Activated T-cell treated with anti-CD3 and anti-CD28 coated beads for 4 hours (primary cell): ENCODE measurements at places on chromosomes 12 and 14.

DNA sequence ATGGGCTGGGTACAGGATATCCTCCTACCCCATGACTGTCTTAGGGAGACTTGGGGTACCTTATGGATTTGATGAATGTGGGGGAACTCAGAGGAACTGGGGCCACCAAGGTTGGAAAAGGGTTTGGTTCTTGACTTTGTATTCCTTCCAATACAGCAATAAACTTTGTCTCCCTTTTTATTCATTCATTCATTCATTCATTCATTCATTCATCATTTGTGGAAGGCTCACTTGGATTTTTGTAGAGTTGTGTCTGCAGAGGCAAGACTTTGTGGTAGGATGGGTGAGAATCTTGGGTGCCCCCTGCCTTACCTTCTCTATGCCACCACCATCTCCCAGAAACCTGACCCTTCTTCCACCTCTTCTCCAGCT lies 21.1 kb downstream of the SOAT2 start:
- DNase-seq: no peak

DNA sequence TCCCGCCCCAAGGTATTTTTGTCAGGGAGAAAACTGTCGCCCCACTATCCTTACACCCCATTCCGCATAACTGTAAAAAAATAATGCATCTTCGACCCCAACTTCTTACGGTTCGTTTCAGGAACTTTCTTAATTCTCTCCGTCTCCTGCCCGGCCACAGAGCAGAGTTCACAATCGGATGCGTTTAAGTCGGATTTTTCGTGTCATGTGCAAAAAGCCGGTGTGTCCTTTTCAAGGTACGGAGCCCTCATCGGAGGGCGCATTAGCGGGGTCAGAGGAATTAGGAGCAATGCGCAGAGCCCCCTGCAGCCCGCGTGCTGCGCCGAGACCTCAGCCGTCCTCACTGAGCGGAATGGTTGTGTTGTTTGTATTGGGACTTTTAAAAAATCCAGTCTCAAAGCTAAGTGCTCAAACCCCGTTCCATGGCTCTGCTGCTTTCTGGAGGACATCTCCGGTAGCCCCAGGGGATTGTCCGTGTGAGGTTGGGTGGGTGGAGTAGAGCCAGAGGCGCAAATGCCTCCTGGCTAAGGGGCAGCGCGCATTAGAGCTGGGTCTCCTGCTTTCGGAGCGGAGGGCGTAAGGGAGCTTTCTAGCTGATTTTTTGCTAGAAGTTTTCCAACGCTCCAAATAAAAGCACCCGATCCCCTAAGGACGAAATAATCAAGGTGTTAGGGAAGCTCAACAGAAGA lies 3.9 kb upstream of the GSC start:
- DNase-seq: no peak

DNA sequence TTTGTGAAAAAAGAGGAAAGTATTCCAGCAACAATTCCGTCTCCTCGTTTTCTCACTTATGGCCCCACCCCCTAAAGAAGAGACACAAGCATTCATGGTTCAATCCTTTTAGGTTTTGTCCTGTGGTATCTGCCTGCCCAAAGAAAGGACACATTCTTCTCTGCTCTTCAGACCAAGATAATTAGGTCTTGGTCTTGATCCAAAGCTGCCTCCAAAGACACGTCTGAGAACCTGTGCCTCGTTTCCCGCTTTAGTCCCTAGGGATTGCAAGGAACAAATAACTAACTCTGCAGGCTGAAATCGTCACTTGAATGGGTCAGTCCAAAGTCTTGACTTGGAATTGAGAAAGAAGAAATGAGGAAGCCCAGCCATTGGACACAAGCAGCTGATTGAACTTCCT lies 202.7 kb upstream of the FAR2 start:
- no peak for DNase-seq

GRCh38 chr12:12333407-12334366 lies 16.4 kb downstream of the MANSC1 start:
- DNase-seq: no peak

DNA sequence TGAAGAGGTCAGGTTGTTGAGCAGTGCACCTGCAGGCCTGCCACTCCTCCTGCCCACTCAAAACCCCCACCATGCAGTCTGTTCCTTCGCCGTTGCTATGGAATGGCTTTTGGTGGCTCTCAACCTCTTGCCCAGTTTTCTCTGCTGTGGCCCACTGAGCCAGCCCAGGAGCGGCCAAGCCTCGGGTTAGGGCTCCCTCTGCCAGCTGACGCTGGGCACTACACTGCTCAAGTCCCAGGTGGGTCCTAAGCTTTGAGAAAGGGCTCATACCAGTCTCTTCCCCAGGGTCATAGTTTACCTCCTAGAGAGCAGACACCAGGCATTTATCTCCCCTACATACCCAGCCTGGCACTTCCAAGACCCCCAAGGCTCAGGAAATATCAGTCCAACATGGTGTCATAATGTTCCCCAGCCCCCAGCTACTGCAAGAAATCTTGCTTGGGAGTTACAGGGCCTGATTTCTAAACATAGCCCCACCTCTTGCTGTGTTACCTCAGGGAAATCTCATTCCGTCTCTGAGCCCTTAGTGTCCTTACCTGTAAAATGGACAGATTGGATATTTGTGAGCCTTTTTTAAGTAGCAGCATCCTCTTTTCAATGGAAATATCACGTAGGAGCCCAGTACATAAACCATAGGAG lies 59.4 kb downstream of the TSPAN11 start:
- no peak for DNase-seq

- no peak for DNase-seq
Measured at GRCh38 chr12:88388566-88389540, 191.4 kb downstream of the KITLG start.

- DNase-seq: no peak
Measured at GRCh38 chr12:108115123-108116121, 13.7 kb upstream of the WSCD2 start.

GRCh38 chr14:53054457-53054856 lies 98.7 kb downstream of the DDHD1 start:
- DNase-seq: no peak

- no peak for DNase-seq
Measured at GRCh38 chr12:74980510-74980909, 229.1 kb downstream of the KCNC2 start.

DNA sequence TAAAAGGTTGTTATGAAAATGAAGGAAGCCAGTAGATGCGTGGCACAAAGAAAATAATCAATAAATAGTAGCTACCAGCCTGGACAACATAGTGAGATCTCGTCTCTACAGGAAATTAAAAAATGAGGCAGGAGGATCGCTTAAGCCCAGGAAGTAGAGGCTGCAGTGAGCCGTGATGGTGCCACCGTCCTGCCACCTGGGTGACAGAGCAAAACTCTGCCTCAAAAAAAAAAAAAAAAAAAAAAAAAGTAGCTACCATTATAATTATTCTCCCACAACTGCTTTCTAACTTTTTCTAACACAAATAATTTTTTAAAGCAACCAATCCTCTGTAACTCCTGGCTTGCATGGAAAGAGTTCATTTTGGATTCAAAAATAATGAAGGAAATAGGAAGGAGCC lies 133.0 kb downstream of the NDUFA12 start:
- no peak for DNase-seq

GRCh38 chr12:79983492-79983891 lies 48.6 kb upstream of the PPP1R12A start:
- DNase-seq: no peak

DNA sequence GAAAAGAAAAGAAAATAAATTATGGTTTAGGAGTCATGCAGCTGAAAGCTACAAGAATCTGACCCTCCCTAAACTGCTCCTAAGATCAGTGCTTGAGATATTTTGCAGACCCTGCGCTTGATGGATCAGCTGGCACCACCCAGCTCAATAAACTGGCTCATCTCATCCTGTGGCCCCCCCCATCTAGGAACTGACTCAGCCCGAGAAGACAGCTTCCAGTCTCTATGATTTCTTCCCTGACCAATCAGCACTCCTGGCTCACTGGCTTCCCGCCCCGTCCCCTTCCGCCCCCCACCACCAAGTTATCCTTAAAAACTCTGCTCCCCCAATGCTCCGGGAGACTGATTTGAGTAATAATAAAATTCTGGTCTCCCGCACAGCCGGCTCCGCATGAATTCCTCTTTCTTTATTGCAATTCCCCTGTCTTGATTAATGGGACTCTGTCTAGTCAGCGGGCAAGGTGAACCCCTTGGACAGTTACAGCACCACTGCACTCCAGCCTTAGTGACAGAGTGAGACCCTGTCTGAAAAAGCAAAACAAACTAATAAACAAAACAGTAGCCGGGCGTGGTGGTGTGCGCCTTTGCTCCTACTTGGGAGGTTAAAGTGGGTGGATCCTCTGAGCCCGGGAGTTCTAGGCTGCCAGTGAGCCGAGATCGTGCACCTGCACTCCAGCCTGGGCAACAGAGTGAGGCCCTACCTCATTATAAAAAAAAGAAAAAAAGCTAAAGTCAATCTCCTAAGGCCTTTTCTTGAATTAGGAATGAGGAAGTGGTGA lies 24.5 kb upstream of the SPTLC2 start:
- DNase-seq: no peak

- DNase-seq: peak; percentile 45
Measured at GRCh38 chr12:49537752-49538509, 899 bp upstream of the KCNH3 start.

DNA sequence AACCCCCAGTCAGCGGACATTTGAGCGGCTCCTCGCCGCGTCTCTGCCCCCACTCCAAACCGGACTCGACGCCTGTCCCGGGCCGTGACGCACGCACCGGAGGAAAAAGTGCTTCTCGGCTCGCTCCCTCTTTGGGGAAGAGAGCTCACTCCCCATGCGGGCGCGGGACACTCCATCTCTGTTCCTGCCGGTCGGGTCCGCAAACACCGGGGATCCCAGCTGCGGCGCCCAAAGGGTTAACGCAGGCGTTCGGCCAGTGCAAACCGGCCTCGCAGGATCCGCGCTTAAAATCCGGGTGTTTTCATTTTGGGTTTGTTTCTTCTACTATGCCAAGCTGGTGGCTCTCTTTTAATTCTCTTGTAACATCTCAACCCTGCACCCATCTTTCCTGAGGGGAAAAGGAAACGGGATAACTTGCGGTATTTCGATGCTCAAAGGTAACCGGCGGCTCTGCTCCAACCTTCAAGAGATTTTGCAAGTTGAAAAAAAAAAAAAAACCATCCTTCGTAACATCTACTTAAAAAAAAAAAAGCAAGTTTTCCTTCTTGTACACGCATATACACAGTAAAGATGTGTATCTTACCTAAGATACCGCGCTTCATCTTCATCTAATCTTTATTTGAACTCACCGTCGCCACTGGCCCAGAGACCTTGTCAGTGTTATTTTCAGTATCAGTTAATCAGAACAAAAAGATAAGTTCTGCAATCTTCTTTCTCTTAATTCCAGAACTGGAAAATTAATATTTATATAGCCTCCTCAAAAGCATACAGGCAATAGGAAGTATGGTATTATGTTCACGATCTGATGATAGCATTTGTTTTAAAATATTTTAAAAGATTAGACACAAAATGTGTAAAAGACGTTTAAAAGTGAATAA lies 1.6 kb upstream of the ATP2B1 start:
- DNase-seq: peak; percentile 25

DNA sequence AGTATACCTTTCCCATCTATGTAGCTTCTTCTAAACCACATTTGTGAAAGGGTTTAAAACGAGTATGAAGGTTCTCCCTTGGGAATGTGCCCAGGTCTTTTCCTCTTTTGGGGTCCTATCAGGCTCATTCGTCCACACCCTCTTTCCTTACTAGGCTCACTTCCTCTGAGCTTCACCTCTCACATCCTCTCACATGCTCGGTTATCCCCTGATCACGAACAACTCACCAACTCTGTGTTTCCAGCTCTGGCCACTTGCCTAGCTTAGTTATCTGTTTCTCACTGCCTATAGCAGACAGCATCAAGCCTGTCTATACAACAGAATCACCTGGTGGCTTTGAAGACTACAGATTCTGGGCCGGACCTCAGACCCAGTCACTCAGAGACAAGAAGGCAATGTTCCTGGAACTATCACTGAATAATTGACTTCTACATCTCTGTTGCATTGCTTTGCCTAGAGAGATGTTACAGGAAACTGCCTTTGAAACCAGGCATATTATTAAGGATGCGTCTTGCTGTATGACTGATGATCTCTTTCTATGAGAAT lies 158.2 kb downstream of the FOXN3 start:
- DNase-seq: no peak

DNA sequence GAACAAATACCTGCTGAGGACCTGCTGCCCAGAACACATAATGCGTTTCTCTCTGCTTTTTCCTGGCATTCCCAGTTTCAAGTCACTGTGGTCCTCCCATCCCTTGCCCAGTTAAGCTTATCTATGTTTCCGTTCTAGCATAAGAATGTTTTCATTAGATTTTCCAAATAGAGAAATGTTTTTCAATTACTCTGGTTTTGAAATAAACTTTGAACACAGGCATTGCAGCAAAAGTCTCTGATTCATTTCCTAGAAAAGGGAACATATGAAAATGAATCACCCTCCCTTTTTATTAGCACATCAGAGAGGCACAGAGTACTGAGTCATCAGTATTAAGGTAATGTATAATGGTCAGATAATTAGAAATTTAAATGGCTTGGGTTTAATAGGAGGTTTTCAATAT lies 201.1 kb upstream of the TMEM260 start:
- no peak for DNase-seq

GRCh38 chr14:99670361-99671234 lies 13.5 kb upstream of the CYP46A1 start:
- DNase-seq: no peak

DNA sequence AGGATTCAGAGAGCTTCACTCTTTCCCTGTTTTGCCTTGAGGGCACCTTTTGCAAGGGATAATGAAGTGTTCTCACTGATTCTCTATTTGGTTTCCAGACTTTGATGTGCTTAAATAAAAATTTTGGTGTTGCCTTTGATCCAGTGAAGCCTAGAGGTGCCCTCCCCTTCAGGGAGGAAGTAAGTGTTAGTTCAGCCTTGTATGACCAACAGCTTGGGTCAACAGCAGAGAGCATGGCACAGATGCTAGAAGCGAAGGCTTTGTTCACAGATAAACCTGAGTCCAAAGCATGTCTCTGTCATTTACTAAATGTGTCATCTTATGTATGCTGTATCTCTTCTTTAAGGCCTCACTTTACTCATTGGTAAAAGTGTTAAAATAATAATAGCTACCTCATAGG lies 52.8 kb upstream of the STXBP6 start:
- no peak for DNase-seq

- DNase-seq: no peak
Measured at GRCh38 chr12:11807458-11807857, 158.0 kb downstream of the ETV6 start.

GRCh38 chr14:95431199-95432143 lies 85.0 kb downstream of the SYNE3 start:
- DNase-seq: no peak

DNA sequence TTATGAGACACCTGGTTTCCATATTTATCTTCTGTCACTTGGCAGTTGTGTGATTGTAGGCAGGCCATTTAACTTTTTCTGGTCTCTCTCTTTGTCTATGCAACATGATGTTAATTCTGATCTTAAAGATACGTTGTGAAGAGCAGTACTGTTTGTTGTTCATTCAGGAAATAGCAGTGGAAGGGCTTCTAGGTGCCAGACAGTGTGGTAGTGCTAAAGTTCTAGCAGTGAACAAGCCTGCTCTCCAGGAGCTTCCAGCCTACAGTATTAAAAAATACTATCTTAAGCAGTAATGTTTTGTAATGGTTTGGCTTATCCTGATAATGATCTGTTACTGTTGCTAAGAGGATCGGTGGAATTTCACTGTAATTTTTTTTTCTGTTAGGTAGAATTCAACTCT lies 15.2 kb downstream of the NAA30 start:
- DNase-seq: no peak

GRCh38 chr12:111014547-111014946 lies 94.2 kb upstream of the MYL2 start:
- no peak for DNase-seq

GRCh38 chr12:104641862-104642261 lies 185.1 kb downstream of the CHST11 start:
- DNase-seq: no peak
